ENCODE measurements at places on chromosomes 1 and 21. TPM values are rescaled to one million over a fixed set of nuclear protein-coding genes. Genes with fewer than 3 reads are reported as not detected.

Gene INSRR
- total RNA-seq = not detected

Gene OPRD1
- total RNA-seq = 0.01 TPM

Gene TNFRSF18
- total RNA-seq = 0.15 TPM

Gene LCE1A
- not detected for total RNA-seq

Gene SLC1A7
- not detected for total RNA-seq

Gene CD164L2
- not detected for total RNA-seq

Gene SKI
- total RNA-seq = 28.5 TPM

Gene FGR
- not detected for total RNA-seq

Gene C1orf56
- 6.2 TPM for total RNA-seq

Gene GPR37L1
- total RNA-seq = 0.14 TPM

Gene NCMAP
- 0.03 TPM for total RNA-seq

Gene S100A7A
- total RNA-seq = not detected

Gene MT1HL1
- total RNA-seq = not detected

Gene ANGPTL3
- total RNA-seq = not detected

Gene AKIRIN1
- total RNA-seq = 45.8 TPM

Gene SPEN
- total RNA-seq = 36.4 TPM

Gene LRIG2
- total RNA-seq = 4.0 TPM

Gene CACNA1S
- not detected for total RNA-seq

Gene FCER1G
- not detected for total RNA-seq

Gene GBP2
- total RNA-seq = 0.98 TPM

Gene PTGFR
- not detected for total RNA-seq

Gene SELENBP1
- 6.5 TPM for total RNA-seq

Gene TNFRSF25
- 4.9 TPM for total RNA-seq

Gene PPP1R12B
- total RNA-seq = 2.4 TPM

Gene PRR9
- not detected for total RNA-seq

Gene GNG4
- 13.7 TPM for total RNA-seq

Gene OR10Z1
- not detected for total RNA-seq

Gene GBP4
- 0.08 TPM for total RNA-seq

Gene PTPRC
- total RNA-seq = not detected

Gene AADACL4
- total RNA-seq = not detected

Gene RYR2
- total RNA-seq = not detected

Gene ETV3L
- total RNA-seq = not detected

Gene KCNJ6
- 3.9 TPM for total RNA-seq

Gene SYDE2
- total RNA-seq = 0.74 TPM

Gene PDPN
- total RNA-seq = not detected

Gene HLX
- total RNA-seq = 4.2 TPM

Gene TMOD4
- not detected for total RNA-seq

Gene RGS18
- total RNA-seq = not detected

Gene KLHDC9
- 1.0 TPM for total RNA-seq

Gene PLPPR4
- total RNA-seq = not detected

Gene ARMH1
- 0.38 TPM for total RNA-seq

Gene FOXO6
- 0.80 TPM for total RNA-seq

Data from A549 treated with Mapracorat at 1 μM for 4 hours (cell line).